ENCODE measurements at places on chromosomes 2 and 18.
A peak's percentile ranks its signal among the peaks of the same experiment; 100 is the strongest.

GRCh38 chr2:237883951-237884446 is 24.6 kb downstream of the RAMP1 start:
- DNase-seq, result no peak

- DNase-seq, result no peak
These were observed 181.9 kb upstream of the HAAO start for GRCh38 chr2:42974169-42974720.

DNA sequence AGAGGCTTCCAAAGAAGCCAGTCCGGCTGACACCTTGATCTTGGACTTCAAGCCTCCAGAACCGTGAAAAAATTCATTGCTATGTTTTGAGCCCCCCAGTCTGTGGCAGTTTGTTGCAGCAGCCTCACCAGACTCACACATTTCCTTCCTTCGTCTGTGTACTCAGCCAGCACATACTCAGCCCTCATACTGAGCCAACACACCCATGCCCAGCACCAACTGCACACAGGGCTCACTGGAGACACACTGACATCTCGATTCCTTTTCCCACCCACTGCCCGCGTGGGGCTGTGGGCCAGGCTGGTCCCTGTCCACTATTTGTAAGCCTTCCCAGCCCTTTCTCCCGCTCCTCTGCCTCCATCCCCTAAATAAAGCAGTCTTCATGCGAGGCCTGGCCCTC is 24.1 kb upstream of the NMUR1 start:
- no peak for DNase-seq

- DNase-seq, result no peak
These were observed 106.6 kb downstream of the TMEM131 start for GRCh38 chr2:97889156-97889555.

- DNase-seq, result no peak
These were observed 158.8 kb upstream of the CYRIA start for GRCh38 chr2:16824472-16824871.

GRCh38 chr2:136117909-136118818 is at the start of gene CXCR4:
TSS of gene CXCR4 (minus strand) at chr2:136118149. CDS start at chr2:136118060, 89 bp downstream.
- peak; percentile 80 for DNase-seq

GRCh38 chr2:188443207-188443606 is 151.5 kb downstream of the GULP1 start:
- no peak for DNase-seq

DNA sequence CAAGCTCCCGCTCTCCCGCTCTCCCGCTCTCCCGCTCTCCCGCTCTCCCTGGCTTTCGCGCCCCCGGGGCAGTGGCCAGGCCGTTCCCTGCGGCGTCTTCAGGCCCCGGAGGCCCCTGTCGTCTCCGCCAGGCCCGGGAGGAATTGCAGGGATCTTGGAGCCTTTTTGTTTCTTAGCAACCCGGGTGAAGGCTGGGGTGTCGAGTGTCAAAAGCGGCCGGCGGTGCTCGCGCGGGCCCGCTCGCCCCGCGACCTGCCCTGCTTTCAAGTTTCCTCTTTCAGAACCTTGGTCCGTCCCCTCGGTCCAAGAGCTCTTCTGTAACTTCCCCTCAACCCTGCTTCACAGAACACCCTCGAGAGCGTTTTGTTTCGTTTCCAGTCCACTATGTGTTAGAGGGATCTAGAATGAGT is 1.4 kb downstream of the RNF138 start:
- DNase-seq, result peak; percentile 19

DNA sequence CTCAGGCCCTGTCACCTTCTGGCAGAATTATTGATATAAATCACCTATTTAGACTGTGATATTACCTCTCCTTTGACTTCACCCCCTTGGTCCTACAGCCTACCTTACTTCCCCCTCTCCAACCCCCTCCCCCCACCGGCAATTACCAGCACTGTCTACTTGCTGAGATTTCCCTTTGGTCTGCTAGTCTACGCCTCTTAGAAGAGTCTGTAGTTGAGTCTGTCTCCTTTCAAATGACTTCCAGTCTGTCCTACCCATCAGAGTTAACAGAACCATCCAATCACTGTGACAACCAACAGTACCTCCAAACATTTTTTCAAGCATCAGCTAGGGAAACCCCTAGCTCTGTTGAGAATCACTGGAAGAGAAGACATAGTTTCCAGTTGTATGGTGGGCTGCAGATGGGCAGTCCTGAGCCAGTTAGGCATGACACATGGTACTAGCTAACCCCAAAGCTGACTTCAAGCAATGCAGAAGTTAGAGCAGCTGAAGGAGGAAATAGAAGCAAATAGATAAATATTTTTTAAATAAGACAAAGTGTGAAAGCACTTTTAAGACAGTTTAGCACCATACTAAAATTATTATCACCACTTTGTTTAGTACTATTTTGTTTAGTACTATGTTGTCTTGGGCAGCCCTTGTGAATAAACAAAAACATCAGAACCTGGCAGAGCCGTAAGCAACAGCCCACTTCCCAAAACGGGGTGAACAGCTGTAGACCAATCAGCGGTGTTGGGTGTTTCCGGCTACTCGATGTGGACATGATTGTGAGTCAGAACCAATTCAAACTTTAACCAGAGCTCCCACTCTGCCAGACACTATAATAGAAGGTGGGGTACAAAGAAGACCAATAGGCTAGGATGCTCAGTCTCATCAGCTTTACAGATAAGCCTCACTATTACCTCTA is 2.7 kb upstream of the ASNSD1 start:
- DNase-seq, result no peak

- DNase-seq, result peak; percentile 29
These were observed at the start of gene CYTIP for GRCh38 chr2:157443795-157444640. TSS of gene CYTIP (minus strand) at chr2:157444089. CDS start at chr2:157444020, 69 bp downstream.

- no peak for DNase-seq
These were observed 380.1 kb downstream of the SOX11 start for GRCh38 chr2:6072276-6072675.

GRCh38 chr18:2914185-2914880 is 67.5 kb downstream of the EMILIN2 start:
- DNase-seq, result no peak

DNA sequence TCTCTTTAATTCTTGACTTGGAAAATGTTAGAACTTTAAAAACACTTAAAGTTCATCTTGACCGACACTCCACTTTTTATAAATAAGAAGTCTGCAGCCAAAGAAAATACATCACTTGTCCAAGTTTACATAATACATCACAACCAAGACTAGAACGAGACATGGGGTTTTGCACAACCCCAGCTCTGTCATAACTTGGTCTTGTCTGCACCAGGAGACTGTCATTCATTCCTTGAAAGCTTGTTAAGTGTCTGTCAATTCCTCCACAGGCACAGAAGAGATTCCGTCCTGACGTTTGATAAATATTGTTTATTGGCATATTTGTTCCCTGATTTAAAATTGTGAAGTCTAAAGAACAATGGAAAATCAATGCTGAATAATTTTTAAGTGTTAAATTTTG is 139.5 kb upstream of the SETBP1 start:
- DNase-seq, result no peak

DNA sequence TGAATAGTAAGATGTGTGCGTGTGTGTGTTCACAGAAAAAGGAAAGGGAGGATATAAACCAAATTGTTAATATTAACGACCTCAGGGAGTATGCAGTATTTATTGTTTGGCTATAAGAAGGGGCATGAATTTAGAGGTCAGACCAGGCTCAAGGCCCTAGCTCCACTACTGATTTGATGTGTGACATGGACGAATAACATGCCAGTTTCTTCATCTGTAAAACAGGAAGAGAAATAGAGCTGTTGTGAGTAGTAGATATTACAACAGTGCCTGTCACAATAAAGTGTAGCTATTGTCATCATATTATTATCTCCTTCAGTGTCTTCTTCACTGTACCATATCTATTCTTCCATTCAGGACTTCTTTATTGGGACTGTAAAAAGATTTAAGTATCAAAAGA is 4.1 kb upstream of the MAT2A start:
- DNase-seq, result no peak

- DNase-seq, result no peak
These were observed 33.8 kb upstream of the GALNT5 start for GRCh38 chr2:157223624-157224205.

- no peak for DNase-seq
These were observed 162.1 kb downstream of the ZEB2 start for GRCh38 chr2:144357623-144358373.

- no peak for DNase-seq
These were observed 116.0 kb downstream of the SPP2 start for GRCh38 chr2:234166531-234166930.

DNA sequence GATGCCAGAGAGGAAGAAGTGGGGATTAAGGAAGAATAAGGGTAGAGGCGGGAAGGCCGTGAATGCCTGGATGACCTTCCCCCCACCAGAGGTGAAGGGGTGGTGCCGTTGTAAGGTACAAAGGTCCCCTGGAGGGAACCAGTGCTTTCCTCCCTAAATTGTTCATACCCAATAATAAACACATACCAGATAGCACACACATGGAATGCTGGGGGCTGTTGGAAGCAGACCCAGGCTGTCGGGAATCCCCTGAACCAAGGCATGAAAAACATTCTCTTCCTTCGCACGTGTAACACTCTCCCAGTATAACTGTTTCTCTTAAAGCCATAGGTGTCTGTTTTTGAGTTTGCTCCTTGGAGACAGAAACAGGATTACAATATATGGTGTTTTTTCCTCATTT is 107.1 kb upstream of the CTAGE1 start:
- DNase-seq, result no peak

- peak; percentile 56 for DNase-seq
These were observed at the start of gene RAPH1 for GRCh38 chr2:203535078-203535783. TSS of gene RAPH1 (minus strand) at chr2:203535301. CDS start at chr2:203495353, 39,948 bp downstream.

DNA sequence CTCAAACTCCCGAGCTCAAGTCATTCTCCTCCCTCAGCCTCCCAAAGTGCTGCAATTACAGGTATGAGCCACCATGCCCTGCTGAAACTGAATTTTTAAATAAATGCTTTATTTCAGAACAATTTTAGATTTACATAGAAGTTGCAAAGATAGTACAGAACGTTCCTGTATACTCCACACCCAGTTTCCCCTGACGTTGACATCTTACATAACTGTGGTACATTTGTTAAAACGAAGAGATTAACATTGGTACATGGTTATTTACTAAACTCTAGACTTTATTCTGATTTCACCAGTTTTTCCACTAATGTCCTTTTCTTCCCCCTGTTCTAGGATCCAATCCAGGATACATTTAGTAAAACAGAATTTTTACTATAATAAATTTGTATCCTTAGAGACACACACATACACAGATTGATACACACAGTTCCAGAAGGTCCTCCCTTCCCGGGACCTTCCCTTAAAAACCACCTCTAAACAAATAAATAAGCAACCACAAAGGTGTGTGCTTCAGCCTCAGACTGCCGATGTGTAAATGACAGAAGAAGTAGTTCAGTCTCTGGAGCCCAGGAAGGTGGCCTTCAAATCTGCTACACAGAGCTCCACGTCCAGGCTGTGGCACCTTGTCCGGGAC is 6.9 kb downstream of the NEU2 start:
- DNase-seq, result no peak

GRCh38 chr2:133485868-133486267 is 82.4 kb downstream of the NCKAP5 start:
- no peak for DNase-seq

- peak; percentile 70 for DNase-seq
These were observed at the start of gene RAB27B for GRCh38 chr18:54828281-54828881. TSS of gene RAB27B (plus strand) at chr18:54828477. CDS start at chr18:54877586, 49,109 bp downstream.

DNA sequence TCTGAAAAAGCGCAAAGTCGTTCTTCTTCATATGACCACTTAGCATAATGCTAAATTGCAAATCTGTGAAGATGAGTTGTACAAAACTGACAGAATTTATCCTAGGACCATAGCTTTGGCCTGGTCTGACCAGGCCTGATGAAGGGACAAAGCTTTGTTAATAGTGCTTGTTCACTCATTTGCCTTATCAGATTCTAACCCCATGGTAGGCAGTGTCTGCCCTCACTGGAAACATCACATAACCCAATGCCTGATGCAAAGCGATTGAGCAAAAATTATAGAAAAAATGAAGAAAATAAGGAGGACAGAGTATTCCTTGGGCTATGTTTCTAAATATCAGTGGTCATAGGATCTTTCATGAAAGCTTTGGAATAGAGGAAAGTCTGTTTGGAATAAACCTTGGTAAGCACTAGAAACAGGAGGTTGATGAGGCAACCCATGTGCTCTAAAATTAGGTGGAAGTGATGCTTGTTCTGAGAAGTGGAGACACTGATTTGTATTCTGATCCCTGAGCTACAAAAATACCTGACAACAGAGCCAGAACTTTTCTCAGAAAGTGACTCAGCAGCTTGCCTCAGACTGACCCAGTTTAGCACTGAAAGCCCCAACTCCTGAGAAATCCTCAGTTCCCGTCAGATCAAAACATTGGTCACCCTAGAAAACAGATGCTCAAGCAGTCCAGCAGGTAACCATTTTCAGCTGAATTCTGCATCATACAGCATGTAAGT is 131.4 kb upstream of the MAPRE2 start:
- DNase-seq, result no peak

DNA sequence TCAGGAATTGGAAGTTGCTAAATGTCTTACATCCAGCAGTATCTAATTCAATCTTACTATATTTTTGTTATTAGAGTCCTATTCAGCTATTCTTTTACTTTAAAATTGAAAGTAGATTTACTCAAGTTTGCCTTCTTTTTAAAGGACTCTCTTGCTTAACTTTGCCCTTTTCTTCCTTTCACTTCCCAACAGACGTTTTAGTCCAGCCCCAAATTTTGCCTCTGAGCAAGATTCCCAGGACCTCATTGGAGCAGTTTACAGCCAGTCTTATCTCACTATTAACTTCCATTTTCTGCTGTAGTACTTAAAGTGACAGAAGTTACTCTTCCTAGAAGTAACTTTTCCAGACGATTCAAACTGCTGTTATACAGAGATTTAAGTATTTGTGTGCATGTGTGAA is 1.7 kb upstream of the PRKD3 start:
- no peak for DNase-seq

DNA sequence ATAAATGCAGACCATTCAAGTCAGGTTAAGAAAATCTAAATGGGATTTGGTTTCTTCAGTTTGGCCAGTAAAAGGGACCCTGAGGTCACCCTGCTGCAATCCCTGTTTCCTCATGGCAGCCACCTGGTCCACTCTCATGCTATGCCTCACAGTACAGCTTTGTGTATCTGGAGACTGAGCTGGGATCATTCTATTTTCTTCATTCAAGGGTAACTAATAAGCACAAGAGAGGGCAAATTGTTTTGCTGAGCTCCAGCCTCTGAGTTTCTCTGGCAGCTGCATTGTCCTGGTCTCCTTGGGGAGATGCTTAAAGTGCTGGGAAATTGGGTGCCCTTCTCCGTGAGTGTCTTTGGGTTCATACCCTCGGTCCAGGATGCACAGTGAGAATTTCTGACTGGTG is 18.5 kb upstream of the BCL2L11 start:
- no peak for DNase-seq

DNA sequence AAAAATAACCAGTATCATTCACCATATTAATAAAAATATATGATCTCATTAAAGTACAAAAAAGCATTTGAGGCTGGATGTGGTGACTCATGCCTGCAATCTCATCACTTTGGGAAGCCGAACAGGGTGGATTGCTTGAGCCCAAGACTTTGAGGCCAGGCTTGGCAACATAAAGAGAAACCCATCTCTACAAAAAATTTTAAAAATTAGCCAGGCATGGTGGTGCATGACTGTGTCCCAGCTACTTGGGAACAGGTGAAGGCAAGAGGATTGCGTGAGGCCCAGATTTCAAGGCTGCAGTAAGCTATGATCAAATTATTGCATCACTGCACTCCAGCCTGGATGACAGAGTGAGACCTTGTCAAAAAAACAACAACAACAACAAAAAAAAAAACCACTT is 75.9 kb downstream of the RAD51AP2 start:
- DNase-seq, result no peak

Measured in stimulated activated naive CD4-positive, alpha-beta T cell treated with Interleukin-2 at 50 U/mL for 16 hours (primary cell).